ENCODE measurements at places on chromosomes 3 and 15.

DNA sequence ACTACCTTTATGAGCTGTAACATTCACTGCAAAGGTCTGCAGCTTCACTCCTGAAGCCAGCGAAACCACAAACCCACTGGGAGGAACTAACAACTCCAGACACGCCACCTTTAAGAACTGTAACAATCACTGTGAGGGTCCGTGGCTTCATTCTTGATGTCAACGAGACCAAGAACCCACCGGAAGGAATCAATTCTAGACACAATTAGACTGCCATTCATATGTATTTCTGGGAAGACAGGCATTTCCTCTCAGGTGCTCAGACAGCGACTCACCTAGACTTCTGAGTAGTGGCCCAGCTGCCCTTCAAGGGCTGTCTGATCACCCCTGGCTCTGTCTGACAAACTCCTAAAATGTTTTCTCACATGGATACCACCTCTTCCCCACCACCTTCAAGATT lies 506.8 kb downstream of the PDCD6IP start:
- DNase-seq = no peak

DNA sequence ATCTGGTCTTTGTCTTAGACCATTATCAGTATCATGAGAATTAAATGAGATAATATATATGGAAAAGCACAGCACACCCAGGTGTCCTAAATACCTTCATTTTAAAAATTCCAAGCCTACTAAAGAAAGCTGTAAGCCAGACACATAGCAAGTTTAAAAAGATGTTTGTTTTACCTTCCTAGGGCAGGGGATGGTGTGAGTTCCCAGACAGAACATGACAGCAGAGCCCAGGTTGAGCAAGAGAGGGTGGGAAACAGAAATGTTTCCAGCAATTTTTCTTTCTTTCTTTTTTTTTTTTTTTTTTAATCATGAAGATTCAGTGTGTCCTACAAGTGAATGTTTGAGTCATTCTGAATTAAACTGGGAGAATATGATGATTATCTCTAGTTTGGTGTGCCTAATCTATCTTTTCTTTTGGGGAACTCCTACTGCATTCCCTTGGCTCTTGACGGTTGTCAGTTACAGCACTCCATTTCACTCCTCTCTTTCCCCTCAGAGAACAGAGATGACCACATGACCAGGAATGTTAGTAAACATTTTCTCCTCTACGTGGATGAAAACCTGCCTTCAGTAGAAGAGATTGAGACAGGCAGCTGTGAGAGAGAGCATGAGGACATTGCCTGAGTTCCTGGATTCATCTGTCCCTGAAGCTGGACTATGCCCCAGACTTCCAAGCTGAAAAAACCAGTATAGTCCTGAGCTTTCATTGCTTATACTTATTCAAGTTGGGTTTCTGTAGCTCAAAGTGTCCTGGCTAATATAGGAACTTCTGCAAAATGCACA lies 54.5 kb upstream of the ARL14 start:
- no peak for DNase-seq

DNA sequence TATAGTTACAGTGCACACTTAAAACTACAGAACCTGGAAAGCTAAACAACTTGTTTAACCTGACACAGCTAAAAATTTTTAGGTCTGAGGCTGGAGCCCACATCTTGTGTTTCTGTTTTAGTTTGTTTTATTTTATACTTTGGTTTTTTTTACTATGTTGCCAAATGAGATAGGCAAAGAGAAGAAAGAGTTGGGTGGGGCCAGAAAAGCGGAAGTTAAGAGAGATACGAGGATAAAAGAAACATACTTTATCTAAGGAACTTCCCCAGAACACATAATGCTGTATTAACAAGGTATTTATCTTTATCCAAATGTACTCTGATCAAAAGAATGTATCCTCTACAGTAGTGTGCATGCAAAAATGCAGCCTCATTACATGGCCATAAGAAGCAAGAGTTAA lies 1145.7 kb downstream of the EPHA3 start:
- DNase-seq = no peak

GRCh38 chr3:193335031-193335430 lies 43.5 kb downstream of the ATP13A5 start:
- no peak for DNase-seq

DNA sequence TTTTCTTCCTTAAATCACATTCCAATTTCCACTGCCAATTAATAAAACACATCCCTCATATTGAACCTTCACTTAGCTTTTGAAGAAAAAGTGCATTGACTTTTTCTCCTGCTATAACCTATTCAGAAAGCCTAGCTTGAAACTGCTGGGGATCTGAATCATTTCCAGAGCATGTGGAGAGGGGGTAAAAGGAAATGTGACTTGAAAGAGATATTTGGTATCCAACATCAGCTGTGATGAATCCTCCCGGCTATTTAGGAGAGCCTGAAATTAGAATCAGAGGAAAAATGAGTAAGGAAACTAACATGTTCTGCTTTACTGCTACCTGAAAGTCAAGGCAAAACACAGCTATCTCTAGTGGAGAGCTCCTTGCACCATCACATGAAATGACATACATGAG lies 2.6 kb upstream of the GNB5 start:
- DNase-seq = no peak

DNA sequence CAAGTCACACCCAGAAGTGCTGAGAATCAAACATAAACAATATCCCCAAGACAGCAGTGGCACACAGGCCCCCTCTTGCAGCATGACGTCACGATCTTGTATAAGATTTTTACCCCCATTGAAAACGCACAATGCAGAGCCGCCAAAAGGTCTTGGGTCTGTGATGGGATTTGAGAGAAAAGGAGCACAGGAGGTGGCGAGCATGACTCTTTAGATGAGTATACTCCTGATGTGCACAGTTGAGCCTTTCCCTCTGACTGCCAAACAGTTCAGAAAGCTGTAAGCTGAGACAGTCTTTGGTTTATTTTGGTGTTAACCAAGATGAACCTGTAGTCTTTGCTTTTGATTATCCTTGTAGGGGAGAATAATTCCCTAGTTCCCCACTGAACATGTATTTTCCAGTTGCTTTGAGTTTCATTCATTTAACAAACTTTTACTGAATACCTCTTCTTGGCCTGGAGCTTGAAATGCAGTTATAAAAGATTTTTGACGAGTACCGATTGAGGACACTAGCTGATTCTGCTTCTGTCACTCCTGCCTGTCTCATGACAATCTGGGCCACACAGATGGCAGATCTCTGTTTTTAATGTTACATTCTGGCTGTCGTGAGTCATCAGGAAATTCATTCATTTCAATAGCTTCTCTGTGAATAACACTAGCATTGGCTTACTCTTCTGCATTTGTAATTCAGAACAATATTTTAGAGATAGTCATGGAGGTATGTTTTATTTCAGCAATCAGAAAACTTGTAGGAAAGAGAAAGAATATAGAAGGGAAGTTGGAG lies 28.9 kb downstream of the CFAP91 start:
- no peak for DNase-seq

DNA sequence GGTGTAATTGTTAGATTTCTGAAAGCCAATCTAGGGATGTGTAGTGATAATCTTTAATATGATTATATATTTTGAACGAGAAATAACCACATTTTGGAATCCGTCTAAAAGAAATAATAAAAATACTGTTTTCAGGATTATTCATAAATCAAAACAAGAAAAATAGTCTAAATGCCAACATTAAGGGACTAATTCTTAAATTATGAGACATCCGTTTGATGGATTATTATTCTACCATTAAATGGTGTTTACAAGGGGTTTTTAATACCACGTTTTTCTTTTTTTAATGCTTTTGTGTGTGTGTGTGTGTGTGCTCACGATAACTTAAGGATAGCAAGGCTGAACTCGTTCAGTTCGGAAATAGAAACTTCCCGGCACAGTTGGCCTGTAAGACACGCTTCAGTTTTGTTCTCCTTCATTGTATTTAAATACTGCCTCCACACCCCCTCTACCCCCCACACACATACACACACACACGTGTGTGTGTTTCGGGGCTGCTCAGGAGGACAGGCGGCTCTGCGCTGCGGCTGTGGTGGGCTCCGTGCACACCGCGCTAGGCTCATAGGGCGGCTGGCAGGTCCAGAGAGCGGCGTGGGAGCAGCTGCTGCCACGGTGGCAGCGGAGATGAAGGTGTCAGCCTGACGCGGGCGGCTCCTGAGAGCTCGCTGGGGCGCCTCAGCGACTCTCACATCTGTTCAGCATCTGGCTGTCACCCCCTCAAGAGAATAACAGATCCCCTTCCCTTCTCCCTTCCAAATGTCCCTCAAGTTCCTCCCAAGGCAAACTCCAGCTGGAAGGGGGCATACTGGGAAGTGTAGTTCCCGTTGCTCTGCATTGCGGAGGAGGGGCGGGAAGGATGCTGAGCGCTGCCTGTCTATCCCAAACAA lies 23.0 kb upstream of the ANP32A start:
- no peak for DNase-seq

DNA sequence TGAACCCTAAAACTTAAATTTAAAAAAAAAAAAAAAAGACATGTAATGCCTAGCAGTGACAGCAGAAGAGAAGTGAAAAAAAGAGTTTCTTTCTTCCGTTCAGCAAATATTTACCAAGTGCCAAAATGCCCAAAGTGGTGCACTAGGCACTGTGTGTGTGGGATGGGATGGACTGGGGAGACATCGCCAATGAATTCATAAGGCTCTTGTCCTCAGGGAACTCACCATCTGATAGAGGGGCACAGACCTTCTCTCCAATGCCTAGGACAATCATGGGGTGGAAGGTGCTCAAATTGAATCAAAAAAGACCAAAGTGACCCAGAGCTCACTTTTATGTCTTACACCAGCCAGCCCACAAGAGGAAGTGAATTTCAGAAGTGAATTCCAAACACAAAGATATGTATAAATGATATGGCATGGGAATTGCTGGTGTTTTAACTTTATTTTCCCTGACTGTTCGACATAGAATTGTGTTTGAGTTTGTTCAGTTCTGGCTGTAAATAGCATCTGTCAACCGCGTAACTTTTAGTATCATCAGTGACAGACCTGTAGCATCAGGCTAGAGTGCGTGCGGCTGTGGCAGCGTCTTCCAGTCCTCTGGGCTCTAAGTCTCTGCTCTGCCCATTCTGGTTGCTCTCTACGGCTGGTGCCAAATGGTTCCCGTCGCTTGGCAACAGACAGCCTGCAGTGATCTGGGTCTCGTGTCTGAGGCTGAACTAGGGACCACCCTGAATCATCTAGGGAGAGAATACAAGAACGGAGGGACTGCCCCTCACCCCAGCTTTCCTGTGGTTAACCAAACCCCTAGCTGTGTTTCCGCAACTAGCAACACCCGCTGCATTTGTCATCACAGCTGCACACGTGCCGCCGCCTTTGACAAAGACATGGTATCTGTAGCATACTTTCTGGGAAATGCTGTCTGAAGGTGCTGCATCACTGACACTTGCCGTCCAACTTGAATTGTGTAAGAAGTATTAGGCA lies 154.0 kb upstream of the THBS1 start:
- DNase-seq = peak; percentile 83

GRCh38 chr3:102079809-102080197 lies 230.5 kb downstream of the NFKBIZ start:
- no peak for DNase-seq

DNA sequence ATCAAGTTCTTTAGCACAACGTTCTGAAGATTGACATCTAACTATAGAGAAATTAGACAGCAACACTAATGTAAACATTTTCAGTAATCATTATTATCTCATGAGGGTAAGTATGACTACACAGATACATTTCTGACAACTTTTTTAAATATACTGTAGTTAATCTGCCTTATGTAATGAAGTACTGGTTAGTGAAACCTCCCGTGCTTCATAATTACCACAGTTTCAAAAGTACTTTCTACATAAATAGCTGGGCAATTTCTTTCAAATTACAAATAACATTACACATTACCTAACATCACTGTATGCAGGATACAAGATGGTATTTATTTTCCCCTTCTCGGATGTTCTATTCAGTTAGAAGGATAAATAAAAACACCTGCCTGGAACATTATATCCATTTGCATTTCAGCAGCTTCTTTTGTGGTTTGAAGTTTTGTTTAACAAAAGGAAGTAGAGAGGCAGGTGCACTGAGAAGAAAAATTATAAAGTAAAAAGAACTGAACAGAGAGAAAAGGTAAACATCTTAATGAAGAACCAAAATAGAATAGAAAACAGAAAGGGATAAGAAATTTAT lies 1241.5 kb upstream of the GBE1 start:
- DNase-seq = no peak

GRCh38 chr3:69353503-69353902 lies 32.4 kb downstream of the FRMD4B start:
- DNase-seq = no peak

GRCh38 chr3:17032407-17033034 lies 147.8 kb downstream of the PLCL2 start:
- no peak for DNase-seq

- no peak for DNase-seq
These were observed 64.7 kb downstream of the ARRDC4 start for GRCh38 chr15:98025237-98025636.
